ENCODE measurements at places on chromosomes 5 and 9.

- DNase-seq = no peak
Measured at GRCh38 chr5:40224421-40224820, 455.3 kb upstream of the PTGER4 start.

DNA sequence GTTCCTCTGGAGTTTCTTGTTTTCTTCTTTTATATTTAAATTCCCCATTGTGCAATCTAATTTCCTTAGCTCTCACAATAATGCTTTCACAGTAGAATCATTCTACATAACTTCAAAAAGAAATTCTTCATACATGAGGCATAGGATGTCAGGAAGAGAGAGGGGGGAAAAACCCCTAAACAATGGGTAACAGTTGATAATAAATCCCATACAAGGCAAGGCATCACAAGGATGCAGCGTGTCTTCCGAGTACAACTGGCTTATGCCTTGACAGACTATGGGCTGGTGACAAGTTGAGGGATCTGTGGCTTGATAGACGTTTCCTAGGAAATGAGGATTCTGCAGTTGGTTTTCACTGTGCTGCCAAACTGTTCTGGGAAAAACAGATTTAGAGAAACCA is 247.4 kb downstream of the ARL15 start:
- no peak for DNase-seq

DNA sequence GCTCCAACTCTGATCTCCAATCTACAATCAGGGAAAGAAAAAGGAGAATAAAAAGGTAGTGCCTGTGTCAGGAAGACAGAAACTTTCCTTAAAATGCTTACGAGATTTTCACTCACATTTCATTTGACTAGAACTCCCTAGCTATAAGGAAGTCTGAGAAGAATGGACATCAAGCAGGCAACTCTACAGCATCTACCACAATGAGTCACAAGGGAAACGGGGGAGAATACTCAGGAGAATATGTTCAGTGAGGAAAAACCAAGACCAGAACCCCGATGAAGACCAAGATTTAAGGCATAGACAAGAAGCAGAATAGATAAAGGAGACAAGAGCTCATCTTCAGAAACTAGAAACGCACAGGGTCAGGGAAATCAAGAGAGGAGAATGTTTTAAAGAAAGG is 9.0 kb upstream of the SETD9 start:
- no peak for DNase-seq

GRCh38 chr5:14424011-14424685 is 157.4 kb upstream of the OTULINL start:
- no peak for DNase-seq

DNA sequence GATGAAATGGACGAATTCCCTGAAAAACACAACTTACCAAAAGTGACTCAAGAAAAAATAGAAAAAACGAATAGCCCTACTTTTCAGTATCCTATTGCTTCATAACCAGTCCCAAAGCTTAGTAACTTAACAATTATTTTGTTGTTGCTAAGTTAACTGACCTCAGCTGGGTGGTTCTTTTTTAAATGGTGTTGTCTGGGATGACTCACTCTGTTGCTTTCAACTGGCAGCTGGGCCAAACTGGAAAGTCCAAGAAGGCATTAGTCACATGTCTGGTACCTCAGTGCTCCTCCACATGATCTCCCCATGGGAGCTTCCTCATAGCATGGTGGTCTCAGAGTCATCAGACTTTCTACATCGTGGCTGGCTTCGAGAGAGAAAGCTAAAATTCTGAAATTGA is 47.8 kb upstream of the ADAMTS2 start:
- no peak for DNase-seq

GRCh38 chr9:38130724-38131123 is 61.7 kb upstream of the SHB start:
- DNase-seq = no peak

DNA sequence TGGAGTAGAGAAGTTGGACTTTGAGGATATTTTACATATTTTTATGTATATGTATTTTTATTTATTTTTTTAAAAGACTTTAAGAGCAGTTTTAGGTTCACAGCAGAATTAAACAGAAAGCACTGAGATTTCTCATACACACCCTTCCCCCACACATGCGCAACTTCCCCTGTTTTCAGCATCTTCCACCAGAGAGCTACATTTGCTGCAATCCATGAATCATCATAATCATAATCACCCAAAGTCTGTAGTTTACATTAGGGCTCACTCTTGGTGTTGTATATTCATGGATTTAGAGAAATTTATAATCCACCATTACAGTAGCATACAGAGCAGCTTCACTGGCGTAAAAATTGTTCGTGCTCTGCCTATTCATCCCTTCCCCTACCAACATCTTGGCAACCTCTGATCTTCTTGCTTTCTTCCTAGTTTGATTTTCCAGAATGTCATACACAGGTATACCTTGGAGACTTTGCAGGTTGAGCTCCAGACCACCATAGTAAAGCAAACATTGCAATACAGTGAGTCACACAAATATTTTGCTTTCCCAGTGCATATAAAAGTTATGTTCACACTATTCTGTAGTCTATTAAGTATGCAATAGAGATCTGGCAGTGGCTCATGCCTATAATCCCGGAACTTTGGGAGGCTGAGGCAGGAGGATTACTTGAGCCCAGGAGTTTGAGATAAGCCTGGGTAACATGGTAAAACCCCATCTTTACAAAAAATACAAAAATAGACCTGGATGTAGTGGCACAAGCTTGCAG is 9.6 kb upstream of the CCDC171 start:
- no peak for DNase-seq

- DNase-seq = no peak
Measured at GRCh38 chr5:169706071-169706470, 69.0 kb downstream of the DOCK2 start.

DNA sequence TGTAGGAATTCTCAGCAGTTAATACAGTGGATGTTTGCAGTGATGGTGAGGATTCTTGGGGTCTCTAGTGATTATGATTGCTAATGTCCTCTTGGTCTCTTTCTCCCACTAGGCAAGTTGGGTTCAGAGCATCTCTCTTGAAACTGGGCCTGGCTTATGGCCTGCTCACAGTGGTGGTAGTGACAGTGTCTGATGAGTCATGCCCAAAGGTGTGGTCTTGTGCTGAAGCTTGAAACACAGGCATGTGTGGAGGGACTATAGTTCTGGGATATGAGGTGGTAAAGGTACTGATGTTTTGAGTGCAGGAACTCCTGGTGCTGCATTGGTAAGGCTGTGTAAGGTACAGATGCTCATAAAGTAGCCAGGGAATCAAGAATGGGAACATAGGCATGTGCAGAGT is 231.1 kb downstream of the FAM170A start:
- DNase-seq = no peak

DNA sequence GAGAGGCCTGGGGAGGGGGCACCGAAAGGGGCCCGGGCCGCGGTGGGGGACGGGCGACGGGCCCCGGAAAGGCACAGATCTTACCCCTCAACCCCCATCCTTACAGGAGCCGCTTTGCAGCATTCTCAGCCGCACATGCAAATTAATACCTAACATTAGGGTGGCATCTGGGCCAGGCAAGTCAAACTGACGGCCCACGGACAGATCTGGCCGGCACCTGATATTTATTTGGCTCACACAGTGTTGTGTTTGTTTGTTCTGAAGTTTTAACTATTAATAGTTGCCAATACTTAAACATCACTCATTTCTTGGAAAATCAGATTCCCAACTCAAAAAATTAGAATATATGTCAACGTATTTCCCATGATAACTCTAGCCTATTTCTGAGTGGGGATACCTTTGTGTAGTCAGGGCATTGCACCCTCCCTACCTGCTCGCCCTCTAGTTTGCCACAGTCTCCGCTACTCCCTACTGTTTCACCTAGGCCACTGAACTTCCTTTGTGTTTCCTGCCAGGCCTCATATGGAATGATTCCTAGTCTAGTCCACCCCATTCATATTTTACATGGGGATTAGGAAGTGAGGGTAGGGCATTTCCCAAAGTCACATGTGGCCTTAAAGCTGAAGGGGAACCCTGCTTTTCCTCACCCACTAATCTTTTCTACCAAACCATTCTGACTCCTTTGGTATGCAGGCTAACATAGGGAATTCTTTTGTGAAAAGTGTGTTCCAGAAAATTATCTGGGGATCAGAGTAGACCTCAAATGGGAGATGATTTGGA is 71.9 kb upstream of the LARP1 start:
- DNase-seq = no peak

DNA sequence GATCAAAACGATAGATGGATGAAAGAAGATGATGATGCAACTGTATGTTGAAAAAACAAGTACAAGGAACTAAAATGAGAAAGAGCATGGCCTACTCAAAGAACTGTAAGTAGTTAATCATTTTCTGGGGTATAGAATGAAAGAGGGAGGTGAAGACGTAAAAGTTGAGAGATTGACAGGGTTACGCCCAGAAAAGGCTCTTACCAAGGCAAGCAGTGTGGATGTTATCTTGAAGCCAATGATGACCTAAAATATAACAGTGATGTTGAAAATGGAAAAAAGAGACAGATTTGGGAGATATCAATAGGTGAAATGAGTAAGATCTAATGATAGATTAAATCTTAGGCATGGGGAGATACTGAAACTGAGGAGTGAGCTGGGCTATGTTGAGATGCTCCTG is 80.4 kb upstream of the GNAQ start:
- no peak for DNase-seq

DNA sequence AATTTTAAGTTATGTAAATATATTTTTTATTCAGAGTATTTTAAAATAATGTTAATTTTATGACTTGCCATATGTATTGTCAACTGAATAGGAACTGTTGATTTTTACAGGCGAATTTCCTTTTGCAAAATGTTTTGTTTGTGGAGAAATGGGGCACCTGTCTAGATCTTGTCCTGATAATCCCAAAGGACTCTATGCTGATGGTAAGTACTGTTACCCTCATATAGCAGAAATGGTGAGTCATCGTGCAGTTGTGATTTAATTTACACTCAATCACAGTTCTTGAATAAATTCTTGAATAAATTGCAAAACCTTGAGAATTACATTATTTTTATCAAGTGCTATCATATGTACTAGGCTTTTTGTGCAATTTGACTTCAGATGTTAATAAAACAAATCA is 7.4 kb downstream of the ZCCHC9 start:
- no peak for DNase-seq

GRCh38 chr5:92909602-92909962 is 671.4 kb downstream of the NR2F1-AS1 start:
- DNase-seq = no peak

DNA sequence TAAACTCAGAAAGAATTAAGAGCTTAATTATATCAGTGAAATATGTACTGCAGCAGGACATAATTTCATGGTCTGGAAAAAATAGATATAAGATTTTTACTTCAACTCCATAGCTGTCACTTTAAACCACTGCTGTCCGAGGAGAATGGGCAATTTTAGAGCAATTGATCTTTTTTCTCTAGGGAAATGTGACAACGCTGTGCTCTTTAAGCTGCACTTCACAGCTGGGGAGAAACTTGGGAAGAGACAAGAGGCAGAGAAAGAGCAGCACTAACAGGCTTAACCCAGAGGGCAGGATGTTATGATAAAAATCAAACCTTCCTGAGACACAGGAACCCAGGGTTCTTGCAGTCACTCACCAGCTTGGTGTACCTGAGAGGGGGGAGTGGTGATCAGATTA is 92.0 kb downstream of the SPOCK1 start:
- DNase-seq = no peak

- DNase-seq = no peak
Measured at GRCh38 chr9:107809871-107810460, 320.4 kb upstream of the KLF4 start.

DNA sequence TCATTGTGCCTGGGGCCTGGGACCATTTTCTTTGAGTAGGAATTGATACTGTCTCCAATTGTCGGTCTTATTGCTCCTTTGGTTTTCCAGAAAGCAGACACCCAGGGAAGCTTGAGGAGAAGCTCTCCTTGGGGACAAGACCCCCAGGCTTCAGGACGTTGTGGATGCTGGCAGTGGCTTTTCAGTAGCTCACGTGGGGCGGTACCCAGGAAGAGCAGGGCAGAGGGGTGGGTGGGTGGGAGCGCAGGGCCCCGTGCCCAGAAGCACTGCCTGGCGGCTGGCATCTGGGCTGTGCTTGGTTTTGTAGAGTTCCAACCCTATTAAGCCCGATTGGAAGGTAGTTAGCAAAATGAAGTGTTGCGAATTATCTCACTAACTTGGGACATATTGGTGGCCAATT is 374.2 kb upstream of the IRX1 start:
- DNase-seq = no peak

DNA sequence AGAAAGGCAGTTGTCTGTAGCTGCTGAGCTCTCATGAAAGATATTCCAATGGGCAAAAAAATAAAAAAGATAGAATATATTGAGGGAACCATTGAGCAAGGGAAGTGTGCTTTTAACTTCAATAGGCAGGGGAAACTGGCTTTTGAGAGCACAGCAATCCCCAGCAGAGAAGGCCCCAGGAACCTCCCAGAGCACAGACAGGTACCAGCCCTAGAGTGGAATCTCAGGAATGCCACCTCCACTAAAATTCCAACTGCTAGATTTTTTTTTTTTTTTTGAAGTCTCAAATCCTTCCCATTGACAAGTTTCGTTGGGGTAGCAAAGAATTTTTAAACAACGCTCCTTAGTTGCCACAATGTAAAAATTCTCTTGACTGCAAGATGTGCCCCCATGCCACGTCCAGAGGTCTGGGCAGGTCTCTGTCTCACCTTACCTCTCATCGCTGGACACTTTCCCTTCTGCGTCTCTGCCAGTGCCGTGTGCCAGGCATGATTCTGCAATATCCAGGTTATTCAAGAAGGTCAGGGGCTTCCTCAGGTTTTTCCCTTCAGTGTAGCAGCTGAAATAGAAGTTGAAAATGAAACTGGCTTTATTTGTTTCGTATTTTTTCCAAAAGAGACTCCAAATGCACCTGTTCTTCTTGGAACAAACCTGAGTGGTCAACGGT is 64.2 kb upstream of the IRX1 start:
- DNase-seq = no peak

- DNase-seq = no peak
Measured at GRCh38 chr5:178224403-178224802, 8.2 kb downstream of the PHYKPL start.

DNA sequence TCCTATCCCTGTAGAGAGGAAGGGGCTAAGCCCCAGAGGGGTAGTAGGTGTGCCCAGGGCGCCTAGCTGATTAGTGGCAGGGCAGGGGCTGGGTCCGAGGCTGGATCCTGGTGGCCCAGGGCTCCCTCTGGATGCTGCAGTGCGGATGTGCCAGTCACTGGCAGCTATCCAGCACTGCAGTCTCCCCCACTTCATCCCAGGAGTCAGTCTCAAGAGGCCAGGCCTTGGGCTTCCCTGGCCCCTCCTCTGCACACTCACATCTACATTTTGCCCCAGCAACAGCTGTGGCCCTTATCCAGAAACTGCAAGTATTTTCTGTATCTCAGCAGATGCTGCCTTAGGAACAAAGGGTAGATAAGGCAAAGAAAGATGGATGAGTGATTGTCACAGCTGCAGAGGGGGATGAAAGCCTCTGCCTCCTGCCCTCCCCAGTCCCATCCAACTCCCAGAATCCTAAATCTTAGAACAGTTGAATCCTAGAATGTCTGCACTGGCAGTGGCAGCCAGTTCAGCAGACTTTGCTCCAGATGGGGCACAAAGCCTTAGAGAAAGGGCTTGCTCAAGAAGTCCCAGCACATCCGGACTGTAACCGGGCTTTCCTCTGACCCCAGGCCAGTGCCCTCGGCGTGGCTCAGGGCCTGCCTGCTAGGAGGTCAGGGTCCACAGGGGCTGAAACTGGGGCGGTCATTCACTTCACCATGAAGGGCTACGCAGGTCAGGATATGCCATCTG is 1.6 kb downstream of the ANXA6 start:
- DNase-seq = no peak

Data from amygdala (tissue), 56 donors.